ENCODE measurements at places on chromosomes 11 and 22.

- DNase-seq: peak; percentile 19
Measured at GRCh38 chr11:2166091-2166851, 5.3 kb upstream of the INS start.

GRCh38 chr22:22010358-22010757 is 27.8 kb upstream of the TOP3B start:
- DNase-seq: no peak

DNA sequence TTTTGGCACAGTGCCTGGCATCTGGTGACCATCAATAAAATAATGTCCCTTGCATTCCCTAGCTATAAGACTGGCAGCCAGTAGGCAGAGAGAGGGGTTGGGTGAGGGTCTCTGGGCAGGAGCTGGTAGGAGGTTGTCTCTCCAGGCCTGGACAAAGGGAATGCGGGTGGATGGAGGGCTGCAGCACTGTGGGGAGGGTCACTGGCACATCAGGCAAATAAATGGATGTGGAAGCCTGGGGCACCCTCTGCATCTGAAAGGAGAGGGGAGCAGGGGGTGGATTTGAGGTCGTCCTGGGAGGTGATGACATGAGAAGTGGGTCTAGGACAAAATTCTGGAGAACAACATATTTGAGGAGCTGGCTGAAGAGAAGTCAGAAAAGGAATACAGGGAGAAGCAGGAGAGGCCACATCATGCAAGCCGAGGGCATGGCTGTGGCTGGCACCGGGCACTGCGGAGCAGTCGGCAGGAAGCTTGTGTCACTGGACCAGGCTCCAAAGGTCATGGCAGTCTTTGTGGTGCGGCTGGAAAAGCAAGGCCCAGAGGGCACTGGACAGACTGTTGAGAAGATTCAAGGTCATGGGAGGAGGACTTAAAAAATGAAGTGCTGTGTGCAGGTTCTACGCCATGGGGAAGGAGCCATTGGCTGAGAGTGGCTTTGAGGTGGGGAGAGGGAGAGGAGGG is 36.5 kb upstream of the THY1 start:
- DNase-seq: no peak

DNA sequence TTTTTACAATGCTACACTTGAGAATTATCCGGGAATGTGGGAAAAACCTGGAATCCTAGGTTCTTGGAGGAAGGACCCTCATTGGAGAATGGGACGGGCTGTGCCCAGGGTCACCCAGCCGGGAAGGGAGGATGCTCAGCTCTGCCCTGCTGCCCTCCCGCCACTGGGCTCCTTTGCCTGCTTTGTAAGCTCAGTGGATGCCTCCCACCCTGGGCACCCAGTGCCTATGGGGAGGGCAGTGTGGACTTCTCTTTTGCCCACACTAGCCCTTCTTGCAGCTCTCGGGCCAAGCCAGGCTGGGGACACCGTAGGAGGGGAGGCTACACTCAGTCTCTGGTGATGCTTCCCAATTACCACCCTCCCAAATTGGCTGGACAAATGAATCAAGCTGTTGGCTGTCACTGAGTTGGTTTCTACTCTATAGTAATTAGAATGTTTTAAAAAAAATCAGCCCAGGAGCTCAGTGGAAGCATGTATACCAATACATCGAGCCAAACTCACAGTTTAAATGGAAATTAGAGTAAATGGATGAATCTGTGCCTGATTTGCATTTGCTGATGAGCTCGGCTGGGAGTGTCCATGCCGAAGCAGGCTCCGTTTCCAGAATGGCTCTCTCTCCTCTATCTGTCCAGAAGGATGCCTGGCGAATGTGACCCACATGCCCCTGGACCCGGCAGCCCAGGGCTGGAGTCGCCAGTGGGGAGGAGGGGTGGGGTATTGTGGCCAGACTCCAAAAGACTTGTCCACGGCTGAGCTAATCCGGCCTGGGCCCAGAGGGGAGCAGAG is 317.0 kb downstream of the CTTN start:
- no peak for DNase-seq

DNA sequence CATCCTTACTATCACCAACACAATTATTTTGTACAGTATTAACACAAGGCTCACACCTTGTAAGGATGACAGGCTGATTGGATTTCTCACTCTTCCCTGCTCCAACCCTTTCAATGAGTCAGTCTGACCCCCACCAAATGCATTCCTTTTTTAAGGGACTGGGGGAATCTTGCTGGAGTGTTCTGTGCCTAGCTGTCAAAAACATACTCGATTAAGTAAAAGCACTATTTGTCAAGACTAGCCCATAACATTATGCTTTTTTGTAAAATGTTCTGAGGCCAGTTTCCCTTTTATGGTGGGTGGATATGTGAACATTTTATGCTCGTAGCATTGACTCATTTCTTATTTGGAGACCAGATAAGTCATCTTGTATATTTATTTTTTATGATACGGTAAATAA is 87.2 kb downstream of the PDHX start:
- DNase-seq: no peak

DNA sequence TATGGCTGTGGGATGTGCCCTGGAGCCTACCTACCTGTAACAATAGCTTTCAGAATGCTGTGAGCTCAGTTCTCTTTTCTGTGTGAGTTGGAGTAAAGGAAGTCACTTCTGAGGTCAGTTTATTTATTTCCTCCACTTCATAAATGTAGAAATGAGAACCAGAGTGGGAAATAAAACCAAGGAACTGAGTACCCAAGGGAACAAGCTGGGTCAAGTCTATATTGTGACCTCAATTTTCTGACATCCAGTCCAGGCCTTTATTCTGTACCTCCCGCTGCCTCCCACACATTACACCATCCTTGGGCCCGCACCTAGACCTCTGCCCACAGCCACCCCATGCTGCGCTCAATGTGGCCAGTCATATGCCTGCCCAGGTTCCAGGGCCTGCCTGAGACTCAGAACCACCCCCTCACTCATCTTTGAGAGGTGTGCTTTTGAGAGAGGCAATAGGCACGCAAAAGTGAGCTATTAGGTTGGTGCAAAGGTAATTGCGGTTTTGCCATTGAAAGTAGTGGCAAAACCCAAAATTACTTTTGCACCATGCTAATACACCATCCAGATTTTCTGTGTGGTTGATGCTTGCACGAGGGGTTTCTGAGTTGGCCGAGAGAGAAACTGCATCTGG is 9.8 kb downstream of the MS4A6E start:
- DNase-seq: no peak

GRCh38 chr11:114016986-114017385 is 42.1 kb downstream of the HTR3A start:
- no peak for DNase-seq

GRCh38 chr11:76792505-76793264 is 9.5 kb downstream of the TSKU start:
- DNase-seq: no peak

DNA sequence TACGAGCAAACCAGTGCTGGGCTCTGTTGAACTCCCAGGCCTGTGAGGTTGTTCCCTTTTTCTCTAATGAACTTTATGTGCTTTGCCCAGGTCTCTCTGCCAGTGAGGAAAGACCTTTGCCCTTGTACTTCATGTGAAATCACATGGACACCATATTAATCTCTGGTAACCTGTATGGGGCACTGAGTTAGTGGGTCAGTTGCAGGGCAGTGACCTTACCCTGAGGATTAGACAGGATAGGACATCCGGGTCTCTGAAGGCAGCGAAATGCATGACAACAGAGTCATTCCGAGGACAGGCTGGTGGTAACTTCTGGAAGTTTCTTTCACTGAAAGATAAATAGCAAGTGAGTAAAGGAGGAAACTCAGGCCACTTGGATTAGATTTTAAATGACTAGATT is 93.7 kb downstream of the ZBTB16 start:
- no peak for DNase-seq

GRCh38 chr22:27709919-27710675 is 91.5 kb downstream of the MN1 start:
- DNase-seq: no peak

DNA sequence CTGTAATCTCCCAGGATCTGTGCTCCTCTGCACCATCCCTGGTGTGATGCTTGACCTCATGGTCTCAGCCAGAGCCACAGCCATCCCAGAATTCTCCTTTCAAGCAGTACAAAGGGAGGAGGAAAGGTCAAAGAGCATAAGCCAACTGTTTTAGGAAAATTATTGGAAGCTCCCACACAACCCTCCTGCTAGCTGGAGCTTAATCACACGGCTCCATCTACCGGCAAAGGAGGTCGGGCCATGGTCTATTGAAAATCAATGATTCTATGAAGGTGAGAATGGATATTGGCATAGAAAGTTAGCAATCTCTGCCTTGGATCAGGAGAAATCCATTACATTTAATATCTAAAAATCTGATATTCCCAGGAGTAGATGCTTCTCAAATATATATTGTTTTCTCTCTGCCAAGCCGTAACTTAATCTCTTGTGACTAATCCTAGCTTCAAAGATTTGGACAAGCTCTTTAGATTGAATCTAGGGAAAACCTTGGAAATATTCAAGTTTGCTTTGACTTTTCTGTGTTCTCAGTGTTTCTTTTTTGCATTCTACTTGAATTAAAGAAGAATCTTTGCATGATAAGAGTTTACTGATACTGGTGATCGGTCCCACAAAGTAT is 259.6 kb downstream of the NTM start:
- DNase-seq: no peak

DNA sequence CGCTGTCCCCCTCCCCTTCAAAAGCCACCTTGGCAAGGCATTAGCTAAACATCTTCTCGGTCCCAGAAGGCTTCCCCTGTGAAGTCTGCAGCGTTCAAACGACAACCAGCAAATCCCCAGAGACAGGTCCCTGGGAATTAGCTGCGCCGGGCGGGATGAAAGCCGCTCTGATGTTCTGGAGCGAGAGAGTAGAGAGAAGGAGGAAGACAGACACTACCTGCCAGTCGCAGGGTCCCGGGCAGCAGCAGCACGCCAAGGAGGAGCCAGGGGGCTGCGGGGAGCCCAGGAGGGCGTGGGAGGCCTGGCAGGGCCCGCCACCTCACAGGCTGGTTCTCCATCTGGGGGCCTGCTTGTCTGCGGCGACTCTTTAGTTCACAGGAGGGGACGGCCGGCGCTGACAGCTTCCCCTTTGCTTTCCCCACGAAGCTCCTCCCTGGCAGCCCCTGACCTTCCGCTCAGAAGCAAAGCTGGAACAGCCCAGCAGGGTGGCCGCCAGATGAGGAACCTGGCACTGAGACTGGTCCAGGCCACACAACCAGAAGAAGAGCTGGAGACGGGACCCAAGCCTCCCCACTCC is at the start of gene NFAM1:
Gene NFAM1 (minus strand): TSS at position 384 of the 577 bp plus-strand sequence. CDS start 46 bp downstream, at position 338.
- peak; percentile 90 for DNase-seq

GRCh38 chr11:65958291-65958690 is 3.2 kb upstream of the SART1 start:
- no peak for DNase-seq

GRCh38 chr11:76665921-76666351 is 4.6 kb downstream of the LRRC32 start:
- no peak for DNase-seq

DNA sequence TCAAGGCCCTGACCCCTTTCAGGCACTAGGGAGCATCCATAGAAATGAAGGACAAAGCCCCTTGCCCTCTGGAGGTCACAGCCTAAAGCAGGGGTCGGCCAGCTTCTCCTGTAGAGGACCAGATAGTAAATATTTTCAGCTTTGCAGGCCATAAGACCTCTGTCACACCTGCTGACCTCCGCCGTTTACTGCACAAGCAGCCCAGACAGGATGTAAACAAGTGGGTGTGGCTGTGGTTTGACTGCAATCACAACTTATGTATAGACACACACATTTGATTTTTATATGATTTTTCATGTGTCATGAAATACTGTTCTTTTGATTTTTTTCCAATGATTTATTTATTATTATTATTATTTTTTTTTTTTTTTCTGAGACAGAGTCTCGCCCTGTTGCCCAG is 34.3 kb downstream of the KIAA1671 start:
- DNase-seq: no peak

DNA sequence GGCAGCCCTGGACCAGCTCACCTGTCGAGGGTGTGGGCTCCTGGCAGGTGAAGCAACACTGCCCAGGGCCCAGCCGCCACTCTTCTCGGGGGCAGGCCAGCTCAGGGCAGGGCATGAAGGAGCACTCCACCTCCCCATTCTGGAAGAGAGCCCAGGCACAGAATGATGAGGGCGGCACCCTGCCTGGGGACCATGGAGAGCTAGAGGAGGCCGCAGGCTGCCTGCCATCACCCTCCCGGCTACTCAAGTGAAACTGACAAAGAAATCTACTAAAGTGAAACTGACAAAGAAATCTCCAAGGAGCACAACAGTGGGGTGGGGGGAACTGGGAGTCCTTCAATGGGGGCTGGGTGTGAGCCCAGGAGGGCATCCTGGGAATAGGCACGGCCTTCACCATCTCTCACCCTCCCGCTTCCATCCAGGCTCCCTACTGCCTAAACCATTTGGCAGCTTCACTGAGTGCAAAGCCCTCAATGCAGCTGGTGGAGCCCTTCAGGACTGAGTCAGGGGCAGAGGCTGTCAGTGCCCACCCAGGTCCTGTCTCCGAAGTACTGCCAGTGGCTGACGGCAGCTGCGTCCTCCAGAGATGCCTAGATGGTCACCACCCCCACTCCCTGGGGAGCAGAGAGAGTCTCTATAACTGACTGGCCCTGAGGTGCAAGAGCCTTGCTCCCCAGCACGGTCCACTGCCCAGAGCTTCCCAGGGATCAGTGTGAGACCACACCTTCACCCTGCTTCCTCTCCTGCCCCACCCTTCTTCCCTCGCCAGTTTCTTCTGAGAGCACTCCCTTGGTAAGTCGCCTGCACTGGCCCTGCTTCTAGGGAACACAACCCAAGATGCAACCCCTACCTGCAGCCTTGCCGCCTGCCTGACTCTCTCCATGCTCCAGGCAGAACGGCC is 21.7 kb downstream of the VWCE start:
- peak; percentile 74 for DNase-seq

GRCh38 chr22:32999039-32999815 is 59.0 kb downstream of the SYN3 start:
- no peak for DNase-seq

DNA sequence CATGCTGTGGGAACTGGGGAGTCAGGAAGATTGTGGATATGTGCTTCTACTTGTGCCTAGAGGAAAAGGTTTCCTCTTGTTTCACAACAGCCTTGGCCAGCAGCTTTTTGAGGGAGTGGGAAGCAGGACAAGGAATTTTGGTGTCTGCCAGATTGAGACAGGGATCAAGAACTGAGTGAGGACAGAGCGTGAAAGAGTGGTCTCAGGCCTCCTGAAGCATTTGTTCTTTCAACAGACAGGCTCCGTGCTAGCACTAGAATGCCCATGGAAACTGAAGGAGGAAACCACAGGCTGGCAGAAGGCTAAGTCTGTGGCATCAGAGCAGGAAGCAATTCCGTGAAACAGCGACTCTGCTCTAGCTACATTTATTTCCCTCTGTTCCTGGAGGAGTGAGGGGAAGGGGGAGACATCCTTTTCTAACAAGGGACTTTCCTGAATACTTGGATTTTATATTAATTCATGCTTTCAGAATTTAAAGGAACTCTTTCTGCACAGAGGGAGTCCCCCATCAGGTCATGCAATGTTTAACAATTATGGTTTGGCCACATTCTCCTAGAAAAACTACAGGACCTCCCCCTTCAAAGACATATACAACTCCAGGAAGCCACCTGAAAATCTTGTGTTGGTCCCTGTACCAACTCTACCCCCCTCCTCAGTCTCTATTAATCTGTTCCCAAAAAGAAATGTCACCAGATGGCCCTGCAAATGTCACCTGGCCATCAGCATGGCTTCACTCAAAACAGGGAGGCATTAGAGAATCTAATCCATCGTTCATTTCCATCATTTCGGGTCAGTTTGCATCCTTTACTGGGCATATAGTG is 96.1 kb downstream of the SYT9 start:
- peak; percentile 10 for DNase-seq

GRCh38 chr11:34199525-34199924 is 94.1 kb downstream of the NAT10 start:
- no peak for DNase-seq

GRCh38 chr11:130483124-130483523 is 34.7 kb downstream of the ADAMTS15 start:
- DNase-seq: no peak

GRCh38 chr22:29061773-29062172 is at the start of gene C22orf31:
C22orf31 (minus strand) TSS chr22:29061831; CDS start chr22:29061792, 39 bp downstream.
- no peak for DNase-seq

Data from brain (organoid and tissue), 16 donors.